ENCODE measurements at places on chromosomes 16 and 17.

GRCh38 chr17:76369804-76370203, 14.6 kb upstream of the SPHK1 start:
- DNase-seq = no peak

- DNase-seq = no peak
Observed at GRCh38 chr16:65754820-65755691, 611.4 kb upstream of the CDH5 start.

GRCh38 chr17:44065668-44066203, 735 bp downstream of the LSM12 start:
- DNase-seq = no peak

DNA sequence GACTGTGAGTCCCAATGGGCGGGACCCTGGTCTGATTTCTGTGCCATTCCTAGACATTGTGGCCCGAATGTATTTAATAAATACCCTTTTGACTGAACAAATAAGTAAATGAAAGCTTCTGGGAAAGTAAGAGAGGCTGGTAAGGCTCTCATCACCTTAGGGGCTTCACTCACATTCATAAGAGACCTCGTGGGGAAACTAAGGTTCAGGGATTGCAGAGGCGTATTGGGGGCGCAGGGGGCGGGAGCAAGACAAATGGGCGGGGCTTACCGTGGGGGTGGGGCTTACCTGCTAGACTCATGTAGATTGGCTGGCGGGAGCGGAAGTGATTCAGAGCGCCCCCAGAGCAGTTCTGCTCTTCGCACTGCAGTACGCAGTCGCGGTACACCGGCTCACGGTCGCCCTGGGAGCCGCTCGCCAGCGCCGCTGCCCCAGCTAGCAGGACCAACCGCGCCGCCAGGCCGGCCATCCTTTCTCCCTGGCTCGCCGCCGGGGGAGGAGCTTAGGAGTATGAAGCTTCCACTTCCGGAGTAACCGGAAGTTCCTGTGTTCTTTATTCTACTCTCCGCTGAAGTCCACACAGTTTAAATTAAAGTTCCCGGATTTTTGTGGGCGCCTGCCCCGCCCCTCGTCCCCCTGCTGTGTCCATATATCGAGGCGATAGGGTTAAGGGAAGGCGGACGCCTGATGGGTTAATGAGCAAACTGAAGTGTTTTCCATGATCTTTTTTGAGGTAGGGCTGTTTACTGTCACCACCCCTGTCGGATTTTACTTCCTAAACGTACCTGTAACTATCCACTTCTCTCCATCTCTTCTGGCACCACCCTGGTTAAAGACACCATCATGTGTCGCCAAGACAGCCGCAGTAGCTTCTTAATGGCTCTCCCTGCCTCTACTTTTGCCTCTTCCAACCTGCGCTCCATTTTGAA, at the start of gene PGAP3:
Gene PGAP3 (minus strand): TSS at position 512 of the 929 bp plus-strand sequence. CDS start 43 bp downstream, at position 469.
- DNase-seq = peak; percentile 79

DNA sequence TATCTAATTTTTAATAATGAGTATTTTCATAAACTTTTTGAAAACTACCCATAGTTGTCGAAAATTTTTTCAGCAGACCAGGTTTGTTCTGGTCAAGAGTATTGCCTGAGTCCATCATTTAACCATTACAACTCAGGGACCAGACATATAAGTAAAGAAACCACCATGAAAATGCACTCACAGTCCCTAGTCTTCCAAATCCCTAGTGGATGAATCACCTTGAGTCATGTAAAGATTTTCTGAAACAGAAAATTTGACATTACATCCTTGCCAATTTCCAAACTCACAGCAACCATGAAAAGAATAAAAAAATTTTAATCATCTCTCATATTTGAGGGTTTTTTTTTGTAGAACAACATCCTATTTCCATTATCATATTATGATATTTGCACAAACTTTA, 1337.5 kb upstream of the CDH8 start:
- no peak for DNase-seq

DNA sequence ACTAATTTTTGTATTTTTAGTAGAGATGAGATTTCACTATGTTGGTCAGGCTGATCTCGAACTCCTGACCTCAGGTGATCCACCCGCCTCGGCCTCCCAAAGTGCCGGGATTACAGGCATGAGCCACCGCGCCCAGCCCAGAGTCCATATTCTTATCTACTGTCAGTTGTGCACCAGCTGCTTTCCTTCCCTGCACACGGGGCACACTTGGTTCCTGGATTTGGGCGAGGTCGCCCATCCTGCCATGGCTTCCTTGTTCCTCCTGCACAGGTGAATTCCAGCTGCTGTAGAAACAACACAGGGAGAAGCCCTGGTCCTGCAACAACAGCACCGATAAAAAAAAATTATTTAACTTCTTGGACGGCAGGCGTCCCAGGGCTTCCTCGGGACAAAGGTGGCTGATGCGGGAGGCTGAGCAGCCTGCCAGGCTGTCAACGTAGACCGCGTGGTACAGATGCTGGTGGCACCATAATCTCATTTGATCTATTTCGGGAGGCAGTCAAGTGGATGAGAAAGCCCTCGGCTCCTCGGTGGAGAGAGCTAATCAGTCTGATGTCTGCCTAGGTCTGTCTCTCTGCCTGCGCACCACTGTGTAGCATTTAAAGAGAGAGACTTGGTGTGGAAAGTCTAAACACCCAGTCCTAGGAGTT, 19.1 kb downstream of the RGS9 start:
- no peak for DNase-seq

DNA sequence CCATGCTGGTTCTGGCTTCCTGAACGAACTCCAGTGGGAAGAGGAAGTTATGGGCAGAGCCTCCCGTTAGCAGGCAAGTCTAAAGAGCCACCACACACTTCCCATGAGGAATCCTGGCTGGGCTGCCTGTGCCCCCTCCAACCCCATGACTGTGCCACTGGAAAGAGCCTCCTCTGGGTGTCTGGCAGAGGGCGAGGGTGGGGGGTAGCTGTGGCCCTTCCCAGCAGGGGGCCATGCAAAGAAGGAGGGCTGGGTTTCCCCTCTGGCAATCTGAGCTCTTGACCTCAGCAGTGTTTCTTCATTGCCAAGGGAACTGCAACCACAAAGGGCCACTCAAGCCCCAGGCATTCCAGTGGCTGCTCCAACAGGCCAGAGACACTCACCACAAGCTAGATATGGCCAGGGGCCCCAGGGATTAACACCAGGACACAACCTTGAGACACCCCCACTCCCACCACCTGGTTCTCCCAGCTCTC, 1.7 kb upstream of the RRAD start:
- DNase-seq = no peak

- DNase-seq = no peak
Observed at GRCh38 chr17:37168731-37169353, 206.9 kb upstream of the C17orf78 start.

DNA sequence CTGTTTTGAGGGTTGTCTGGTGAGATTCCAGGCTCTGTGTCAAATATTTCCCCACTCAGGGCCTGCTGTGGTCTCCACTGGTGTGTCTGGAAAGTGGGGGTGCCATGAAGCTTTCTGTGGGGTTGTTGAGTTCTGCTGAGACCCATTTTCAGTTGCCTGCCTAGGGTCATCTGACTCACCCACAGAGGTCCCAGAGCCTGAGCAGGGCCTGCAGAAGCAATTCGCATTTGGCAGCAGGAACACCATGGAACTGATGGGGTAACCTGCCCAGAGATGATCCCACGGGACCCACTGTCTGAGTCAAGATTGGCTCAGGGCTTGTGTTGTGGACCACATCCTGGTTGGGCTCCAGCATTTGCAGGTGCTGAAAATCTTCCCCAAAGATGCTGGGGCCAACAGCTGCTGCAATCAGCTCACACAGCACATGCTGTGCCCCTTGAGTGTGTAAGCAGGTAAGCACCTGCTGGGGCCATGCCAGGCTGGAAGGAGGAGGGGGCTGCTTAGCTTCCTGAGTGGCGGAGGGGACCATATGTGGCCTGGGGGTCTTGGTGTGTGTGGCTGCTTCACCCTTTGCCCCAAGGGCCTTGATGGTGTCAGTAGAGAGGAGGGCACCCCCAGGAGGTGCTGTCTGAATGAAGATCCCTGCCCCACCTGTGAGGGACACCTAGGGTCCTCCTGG, 1726.1 kb downstream of the TP53TG3F start:
- no peak for DNase-seq

DNA sequence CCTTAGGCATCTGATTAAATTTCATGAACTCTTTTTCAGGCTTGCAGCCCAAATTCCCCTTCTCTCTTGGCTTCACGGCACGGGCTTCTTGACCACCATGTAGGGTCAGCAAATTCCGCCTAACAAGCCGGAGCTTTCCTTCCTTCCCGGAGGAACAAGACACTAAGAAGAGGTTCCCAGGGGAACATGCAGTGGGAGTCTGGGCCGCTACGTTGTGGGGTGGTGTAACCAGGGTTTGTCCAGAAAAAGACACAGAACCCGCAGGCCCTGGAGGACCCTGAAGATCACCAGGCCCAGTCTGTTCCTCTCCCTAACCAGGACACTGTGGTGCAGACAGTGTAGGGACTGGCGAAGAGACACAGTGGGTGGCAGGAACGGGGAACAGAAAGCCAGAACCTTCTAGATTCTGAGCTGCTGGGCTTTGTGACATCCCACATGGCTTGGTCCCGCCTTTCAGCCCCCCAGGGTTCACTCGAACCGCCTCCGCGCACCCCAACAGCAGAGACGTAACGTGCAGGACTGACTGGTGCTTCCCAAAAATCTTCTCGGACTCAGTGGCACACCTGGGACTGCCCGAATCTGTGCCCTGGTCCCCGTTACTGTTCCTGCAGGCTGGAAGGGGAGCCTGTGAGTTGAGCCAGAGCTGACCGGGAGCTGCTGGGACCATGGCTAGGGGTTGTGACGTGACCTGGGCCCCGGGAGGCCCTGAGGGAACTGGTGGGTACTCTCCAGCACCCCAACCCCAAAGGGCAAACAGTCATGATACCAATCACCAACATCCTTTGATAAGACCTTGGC, 55.2 kb downstream of the TBC1D16 start:
- no peak for DNase-seq

DNA sequence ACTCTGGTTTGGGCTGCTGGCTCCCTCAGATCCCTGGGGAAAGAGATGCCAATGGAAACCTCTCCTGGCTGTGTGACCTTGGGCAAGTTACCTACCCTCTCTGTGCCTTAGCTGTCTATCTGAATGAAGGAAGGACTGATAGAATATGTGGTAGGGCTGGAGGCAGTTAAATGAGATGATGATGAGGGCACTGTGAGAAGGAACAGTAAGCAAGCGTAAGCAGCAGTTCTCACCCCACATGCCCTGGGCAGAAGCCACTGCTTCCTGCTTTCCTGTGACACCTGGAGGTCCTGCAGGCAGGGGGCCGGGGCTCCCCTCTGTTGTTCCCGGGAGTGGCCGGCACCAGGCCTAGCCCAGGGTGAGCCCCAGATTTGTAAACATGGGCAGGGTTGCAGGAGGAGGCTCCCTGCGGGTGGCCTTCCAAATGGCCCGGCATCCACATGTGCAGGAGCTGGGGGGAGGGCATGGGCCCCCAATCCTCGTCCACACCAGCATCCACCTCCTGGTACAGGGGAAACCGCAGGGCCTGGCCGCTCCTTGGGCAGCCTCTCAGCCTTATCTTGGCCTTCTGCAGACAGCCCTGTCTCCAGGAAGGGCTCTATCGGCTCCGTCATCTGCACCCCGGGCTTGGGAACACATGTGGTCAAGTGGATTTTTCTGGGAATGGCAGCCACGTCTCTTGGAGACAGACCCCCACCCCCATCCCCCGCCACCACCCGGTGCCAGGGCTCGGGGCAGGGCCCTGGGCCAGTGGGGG, 235.6 kb upstream of the GSE1 start:
- no peak for DNase-seq

DNA sequence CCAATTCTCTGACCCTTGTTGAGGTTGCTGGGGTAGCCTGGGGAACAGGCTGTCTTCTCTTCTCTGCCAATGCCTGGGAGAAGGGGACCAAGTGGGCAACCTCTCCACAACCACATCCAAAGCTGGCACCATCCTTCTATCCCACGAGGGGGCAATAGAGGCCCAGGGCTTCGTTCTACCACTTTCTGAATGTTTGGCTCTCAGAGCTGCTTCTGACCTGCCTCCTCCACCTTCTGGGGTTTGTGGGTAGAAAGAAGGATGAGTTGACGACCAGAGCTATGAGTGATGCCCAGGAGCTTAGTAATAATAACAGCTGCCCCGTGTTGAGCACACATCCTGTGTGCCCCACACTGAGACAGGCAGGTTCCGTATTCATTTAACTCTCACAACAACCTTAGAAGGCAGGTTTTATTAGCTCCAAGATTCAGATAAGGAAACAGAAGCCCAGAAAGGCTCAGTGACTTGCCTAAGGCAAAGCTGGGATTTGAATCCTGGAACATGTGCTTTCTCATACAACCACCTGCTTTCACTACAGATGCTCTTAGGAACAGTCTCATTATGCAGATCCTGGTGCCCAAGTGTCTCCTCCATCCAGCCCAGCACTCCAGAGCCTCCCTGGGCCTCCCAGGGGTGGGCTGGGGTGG, 11.1 kb downstream of the TSPOAP1 start:
- DNase-seq = peak; percentile 75

DNA sequence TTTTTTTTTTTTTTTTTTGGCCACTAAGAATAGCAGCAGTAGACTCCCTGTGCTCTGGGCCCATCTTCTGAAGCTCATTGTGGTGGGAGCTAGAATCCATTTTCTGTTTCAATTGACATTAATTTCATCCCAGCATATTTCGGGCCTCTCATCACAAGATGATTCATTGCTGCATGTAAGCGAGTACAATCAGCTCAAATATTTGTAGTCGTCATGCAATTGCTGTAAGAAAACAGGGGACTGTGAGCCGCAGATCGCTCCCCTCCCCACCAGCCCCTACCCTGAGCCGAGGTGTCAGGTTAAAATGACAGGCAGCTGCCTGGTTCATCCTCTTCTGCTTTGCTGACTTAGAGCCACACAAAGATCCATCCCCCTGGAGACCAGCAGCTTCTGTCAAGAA, 358.8 kb upstream of the CDH5 start:
- DNase-seq = no peak

GRCh38 chr17:66704858-66705520, 129.9 kb upstream of the CACNG5 start:
- no peak for DNase-seq

DNA sequence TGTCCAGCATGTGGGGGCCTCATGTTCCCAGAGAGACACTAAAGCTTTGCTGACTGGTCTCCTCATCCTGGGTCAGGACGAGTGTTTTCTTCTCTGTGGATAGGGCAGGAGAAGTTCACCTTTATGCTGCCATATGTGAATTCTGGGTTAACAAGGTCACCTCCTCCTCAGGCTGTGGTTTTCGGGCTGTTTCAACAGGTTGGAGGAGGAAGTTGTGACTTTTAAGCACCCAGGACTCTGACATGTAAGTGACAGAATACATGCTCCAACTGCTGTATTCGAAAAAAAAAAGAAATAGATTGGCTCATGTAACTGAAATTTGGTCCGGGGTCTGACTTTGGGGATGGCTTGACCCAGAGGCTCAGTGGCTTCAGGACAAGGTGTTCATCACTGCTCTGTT, 54.2 kb downstream of the SNX20 start:
- DNase-seq = no peak

DNA sequence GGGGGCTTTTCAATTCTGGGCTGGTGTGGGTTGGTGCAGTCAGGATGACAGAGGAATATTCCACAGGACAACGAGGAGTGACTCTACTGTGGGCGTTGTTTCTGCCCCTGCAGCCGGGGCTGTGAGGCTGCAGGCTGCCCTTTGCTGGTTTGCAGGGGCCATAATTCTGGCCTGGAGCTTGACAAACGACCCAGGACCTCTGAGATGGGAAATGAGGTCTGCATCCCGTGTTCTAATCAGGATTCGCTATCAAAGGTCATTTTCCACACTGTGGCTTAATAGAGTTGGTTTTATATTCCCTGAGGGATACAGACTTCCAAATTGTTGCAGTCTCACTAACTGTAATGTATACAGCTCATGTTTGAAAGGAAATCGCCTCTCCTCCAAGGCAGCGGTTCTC, 180.9 kb downstream of the RPTOR start:
- DNase-seq = no peak

- DNase-seq = no peak
Observed at GRCh38 chr17:44989552-44990138, 21.5 kb upstream of the C1QL1 start.
